NCI-H187 (cell line): ENCODE measurements at places on chromosomes 3 and 15.

- no peak for DNase-seq
Measured at GRCh38 chr3:5437296-5437782, 249.8 kb downstream of the EDEM1 start.

GRCh38 chr15:70195587-70196305, 98.0 kb upstream of the TLE3 start:
- no peak for DNase-seq

- DNase-seq = no peak
Measured at GRCh38 chr3:66228707-66229106, 7.9 kb downstream of the SLC25A26 start.

- no peak for DNase-seq
Measured at GRCh38 chr3:118818386-118818785, 216.3 kb downstream of the IGSF11 start.

- DNase-seq = no peak
Measured at GRCh38 chr15:31125061-31125460, 23.5 kb upstream of the TRPM1 start.

DNA sequence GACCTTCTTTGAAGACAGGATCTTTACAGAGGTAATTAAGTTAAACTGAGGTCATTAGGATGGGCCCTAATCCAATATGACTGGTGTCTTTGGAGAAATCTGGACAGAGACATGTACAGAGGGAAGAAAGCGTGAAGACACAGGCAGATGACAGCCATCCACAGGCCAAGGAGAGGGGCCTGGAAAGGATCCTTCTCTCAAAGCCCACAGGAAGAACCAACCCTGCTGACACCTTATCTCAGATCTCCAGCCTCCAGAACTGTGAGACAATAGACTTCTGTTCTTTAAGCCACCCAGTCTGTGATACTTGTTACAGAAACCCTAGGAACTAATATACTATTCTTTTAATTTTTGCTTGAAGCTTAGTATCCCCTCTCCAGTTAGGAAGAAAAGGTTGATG, 74.2 kb downstream of the WDR76 start:
- no peak for DNase-seq

DNA sequence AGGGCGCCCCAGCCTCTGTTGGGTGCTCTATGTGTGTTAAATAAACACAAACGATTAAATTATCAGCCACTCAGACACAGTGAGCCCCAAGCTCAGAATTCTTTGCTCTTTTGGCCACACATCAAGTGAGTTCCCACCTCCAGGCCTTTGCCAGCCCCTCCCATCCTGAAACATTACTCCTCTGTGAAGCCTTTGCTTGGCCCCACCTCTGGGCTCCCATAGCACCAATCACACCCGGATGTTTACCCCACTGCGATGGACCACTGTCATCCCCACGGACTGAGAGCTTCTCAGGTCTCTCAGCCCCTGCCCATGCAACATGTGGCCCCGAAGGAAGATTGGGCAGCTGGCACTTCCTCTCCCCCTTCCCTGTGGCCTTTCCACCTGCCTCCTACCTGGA, 85.1 kb downstream of the NUP210 start:
- DNase-seq = no peak

- no peak for DNase-seq
Measured at GRCh38 chr3:63937661-63938651, 25.8 kb upstream of the SCAANT1 start.

GRCh38 chr3:52593103-52593502, 56.7 kb downstream of the UQCC5 start:
- DNase-seq = no peak

- DNase-seq = no peak
Measured at GRCh38 chr3:59998058-59998457, 948.2 kb upstream of the CFAP20DC start.

GRCh38 chr3:38325256-38325655, 21.3 kb upstream of the XYLB start:
- DNase-seq = no peak

- no peak for DNase-seq
Measured at GRCh38 chr3:153180860-153181372, 18.9 kb downstream of the RAP2B start.

GRCh38 chr15:29067949-29068348, 182.2 kb downstream of the APBA2 start:
- DNase-seq = no peak

DNA sequence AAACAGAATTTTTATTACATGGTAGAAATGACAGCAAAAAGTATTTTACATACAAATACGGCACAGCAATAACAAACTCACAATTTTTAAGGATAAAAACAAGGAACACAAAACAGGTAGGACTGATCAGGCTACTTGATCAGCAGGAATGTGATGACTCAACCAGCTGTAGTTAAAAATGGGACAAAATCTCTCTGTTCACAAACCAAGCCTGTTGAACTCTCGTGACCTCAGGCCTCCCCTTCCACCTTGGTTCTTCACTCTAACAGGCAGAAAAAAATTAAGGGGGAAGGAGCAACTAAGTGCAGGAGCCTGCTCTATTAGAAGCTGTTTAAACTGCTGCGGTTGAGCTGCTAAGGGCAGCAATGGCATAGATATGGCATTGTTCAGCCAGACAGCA, 18.7 kb downstream of the FBXL22 start:
- DNase-seq = no peak

- no peak for DNase-seq
Measured at GRCh38 chr3:126129398-126129891, 45.5 kb upstream of the SLC41A3 start.

DNA sequence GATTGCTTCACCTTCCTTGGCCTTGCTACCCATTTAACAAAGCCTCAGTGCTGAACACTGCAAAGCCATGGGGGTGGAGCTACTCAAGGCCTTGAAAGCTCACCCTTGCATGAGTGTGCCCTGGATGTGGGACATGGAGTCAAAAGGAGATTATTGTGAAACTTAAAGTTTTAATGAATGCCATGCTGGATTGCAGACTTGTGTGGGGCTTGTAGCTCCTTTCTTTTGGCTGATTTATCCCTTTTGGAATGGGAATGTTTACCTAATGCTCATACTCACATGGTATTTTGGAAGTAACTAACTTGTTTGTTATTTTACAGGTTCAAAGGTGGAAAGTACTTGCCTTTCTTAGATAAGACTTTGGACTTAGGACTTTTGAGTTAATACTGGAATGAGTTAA, 538.5 kb upstream of the NECTIN3 start:
- DNase-seq = no peak

GRCh38 chr3:112579697-112580096, 17.9 kb downstream of the SLC35A5 start:
- no peak for DNase-seq

DNA sequence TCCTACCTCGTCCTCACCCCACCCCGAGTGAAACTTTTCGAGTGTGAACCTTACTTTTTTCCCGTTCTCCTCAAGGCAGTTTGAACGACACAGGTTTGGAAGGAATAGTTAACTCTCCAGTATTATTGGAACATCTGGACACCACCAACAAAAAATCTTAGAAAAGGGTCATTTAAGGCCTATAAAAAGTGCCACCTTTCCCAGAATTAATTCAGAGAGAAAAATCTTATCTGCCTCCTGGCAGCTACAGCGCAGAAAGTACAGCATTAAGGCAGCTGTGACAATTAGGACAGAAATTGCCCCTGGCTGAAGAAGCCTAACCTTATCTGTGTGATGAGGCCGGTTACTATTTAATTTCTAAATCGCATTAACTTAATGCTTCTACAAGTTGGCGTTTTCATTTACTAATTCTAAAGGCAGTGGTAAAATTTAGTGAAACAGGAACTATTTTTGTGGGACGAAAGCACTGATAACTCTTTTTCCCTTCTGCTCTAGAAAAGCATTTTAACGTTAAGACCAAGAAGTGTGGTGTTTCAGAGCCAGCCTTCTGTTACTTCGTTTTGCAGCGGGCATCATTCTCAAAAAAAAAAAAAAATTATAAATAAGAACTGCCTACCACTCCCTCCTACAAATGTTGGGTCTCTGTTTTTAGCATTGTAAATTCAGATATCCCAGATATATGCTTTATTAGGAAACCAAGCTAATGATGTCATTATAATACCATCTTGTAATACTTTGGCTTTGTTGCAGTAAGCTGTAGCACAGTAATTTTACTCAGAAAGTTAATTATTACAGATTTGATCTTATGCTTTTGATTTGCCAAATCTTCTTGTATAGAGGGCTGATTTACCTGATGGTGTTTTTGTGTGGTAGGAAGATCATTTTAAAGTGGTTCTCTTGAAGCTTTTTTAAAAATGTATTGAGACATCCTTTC, 1.4 kb downstream of the ATP11B start:
- DNase-seq = no peak

DNA sequence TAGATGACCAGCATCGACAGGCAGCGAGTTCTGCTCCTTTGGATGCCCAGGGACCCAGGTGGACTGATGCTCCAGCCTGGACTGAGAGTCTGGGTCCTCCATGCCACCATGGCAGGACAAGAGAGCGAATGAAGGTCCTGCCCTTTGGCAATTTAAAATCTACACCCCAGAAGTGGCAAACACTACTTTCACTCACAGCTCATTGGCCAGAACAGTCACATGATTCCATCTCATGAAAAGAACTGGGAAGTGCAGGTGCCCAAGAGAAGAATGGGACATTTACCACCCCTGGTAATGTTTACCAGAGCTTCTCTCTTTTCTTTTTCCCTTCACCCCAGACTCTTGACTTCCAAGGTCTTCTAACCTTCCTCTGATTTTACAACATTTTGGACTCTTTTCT, 87.8 kb upstream of the SLCO3A1 start:
- DNase-seq = no peak

DNA sequence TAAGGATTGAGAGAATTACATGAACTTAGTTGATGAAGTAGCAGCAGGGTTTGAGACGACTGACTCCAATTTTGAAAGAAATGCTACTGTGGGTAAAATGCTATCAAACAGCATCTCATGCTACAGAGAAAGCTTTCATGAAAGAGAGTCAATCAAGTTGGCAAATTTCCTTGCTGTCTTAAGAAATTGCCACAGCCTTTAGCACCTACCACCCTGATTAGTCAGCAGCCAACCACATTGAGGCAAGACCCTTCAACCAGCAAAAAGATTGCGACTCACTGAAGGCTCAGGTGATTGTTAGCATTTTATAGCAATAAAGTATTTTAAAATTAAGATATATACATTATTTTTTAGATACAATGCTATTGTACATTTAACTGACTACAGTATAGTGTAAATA, 80.9 kb downstream of the RAP2B start:
- no peak for DNase-seq

GRCh38 chr3:175447521-175447920, 588.4 kb downstream of the NAALADL2 start:
- DNase-seq = no peak

- no peak for DNase-seq
Measured at GRCh38 chr3:122231465-122232157, 48.1 kb downstream of the CASR start.

GRCh38 chr3:13308380-13308801, 111.7 kb downstream of the NUP210 start:
- DNase-seq = no peak

- DNase-seq = no peak
Measured at GRCh38 chr3:49352890-49353421, 5.2 kb downstream of the GPX1 start.

DNA sequence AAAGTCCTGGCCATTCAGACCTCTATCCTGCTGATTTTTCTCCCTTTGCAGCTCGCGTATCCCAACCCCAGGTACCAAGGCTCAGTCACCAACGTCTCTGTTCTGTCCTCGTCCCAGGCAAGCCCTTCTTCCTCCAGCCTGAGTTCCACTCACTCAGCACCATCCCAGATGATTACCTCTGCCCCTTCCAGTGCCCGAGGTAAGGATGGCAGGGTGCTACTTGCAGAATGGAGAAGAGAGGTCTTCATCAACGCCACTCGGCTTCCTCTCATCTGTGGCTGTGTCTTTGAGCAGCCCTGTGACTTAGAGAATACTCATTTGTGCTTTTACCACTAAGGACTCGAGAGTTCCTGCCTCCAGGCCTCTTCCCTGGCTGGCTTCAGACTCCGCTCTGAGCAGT, 22.6 kb upstream of the MANF start:
- DNase-seq = no peak

- no peak for DNase-seq
Measured at GRCh38 chr15:70508561-70509281, 254.6 kb downstream of the UACA start.

DNA sequence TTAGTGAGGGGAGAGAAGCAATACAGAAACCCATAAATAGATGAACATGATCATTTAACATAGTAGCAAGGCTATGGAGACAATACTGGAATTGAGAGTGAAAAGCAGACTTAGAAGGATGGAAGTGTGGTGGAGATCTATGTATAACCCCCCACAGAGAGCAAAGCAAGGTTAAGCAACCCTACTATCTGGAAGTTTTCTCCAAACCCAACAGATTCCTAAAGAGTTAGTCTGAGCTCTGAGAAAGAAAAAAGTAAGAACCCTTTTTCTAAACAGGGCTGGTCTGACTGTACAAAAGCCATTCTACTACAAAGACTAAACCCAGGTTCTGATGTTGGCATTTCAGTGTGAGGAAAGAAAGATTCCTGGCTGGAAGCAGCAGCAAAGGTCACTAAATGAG, 153.2 kb downstream of the WNT5A start:
- no peak for DNase-seq

GRCh38 chr3:146746190-146746589, 141.0 kb upstream of the PLSCR5 start:
- DNase-seq = no peak

- DNase-seq = no peak
Measured at GRCh38 chr3:55468251-55468650, 18.9 kb downstream of the WNT5A start.

GRCh38 chr3:123491966-123492587, 43.2 kb upstream of the ADCY5 start:
- no peak for DNase-seq

DNA sequence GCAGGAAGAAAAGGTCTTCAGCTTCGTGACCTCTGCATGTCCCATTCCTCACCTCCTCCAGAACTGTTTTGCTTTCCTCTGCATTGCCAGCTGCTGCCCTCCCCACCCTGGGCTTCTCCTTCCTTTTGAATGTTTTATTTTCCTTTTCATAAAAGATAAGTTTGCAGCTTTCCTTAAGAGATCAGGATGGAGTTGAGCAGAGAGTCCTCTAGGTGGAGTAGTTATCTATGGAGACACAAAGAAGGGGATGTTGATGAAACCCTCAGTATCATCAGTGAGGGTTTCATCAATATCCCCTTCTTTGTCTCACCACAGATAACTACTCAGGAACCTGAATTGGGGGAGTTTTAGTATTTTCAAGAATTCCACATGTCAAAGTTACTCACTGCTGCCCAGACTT, 19.0 kb upstream of the SLC25A36 start:
- no peak for DNase-seq

DNA sequence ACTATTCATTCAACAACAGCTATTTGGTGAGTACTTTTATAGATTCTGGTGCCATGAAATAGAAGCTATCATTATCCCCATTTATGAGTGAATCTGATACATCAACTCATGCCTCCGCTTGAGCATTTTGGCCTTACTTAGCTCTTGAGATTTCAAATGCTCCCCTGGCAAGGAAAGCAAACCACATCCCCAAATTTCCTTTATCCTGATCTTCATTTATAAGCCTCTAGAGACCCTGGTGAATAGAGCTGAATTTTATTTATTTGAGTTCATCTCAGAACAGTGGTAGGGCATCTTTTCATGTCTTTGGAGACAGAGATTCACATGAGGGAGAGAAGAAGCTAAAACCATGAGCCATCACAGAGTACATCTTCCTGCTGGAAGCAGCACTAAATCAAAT, 317.2 kb downstream of the SLC9A9 start:
- no peak for DNase-seq

GRCh38 chr15:90924375-90924774, 8.0 kb downstream of the HDDC3 start:
- DNase-seq = no peak
